T-helper 17 cell (primary cell): ENCODE measurements at places on chromosomes 13 and 19. TPM values are rescaled to one million over a fixed set of nuclear protein-coding genes. Genes with fewer than 3 reads are reported as not detected.

DGKH gene
- total RNA-seq, result 10.4 TPM

ATP7B gene
- 1.1 TPM for total RNA-seq

DNA sequence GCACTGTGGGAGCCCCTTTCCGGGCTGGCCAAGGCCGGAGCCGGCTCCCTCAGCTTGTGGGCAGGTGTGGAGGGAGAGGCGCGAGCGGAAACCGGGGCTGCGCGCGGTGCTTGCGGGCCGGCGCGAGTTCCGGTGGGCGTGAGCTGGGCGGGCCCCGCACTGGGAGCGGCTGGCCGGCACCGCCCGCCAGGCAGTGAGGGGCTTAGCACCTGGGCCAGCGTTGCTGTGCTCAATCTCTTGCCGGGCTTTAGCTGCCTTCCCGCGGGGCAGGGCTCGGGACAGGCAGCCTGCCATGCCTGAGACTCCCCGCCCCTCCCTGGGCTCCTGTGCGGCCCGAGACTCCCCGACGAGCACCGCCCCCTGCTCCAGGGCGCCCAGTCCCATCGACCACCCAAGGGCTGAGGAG lies 405.2 kb upstream of the PRR20A start:
- DNase-seq, result no peak

GRCh38 chr13:110600980-110601379 lies 14.4 kb upstream of the NAXD start:
- DNase-seq, result no peak

- no peak for DNase-seq
Measured at GRCh38 chr13:77196052-77196618, 130.8 kb downstream of the MYCBP2 start.

DNA sequence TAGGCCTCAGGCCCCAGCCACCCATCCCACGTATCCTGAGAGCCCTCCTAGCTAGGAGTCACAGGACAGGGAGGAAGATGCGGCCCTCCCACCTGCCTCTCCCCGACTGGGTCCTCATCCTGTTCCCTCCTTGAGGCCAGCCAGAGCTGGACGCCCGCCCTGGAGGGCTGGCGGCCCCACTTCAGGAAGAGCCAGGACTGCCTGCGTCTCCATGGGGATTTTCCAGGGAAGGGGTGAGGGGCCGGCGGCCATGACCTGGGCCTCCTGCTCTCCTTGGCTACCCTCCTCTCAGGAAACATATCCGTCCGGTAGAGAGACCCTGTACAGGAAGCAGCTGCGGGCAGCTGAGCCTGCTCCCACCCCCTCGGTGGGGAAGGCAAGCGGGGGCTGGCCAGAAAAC lies 11.3 kb upstream of the PRKD2 start:
- no peak for DNase-seq

DNA sequence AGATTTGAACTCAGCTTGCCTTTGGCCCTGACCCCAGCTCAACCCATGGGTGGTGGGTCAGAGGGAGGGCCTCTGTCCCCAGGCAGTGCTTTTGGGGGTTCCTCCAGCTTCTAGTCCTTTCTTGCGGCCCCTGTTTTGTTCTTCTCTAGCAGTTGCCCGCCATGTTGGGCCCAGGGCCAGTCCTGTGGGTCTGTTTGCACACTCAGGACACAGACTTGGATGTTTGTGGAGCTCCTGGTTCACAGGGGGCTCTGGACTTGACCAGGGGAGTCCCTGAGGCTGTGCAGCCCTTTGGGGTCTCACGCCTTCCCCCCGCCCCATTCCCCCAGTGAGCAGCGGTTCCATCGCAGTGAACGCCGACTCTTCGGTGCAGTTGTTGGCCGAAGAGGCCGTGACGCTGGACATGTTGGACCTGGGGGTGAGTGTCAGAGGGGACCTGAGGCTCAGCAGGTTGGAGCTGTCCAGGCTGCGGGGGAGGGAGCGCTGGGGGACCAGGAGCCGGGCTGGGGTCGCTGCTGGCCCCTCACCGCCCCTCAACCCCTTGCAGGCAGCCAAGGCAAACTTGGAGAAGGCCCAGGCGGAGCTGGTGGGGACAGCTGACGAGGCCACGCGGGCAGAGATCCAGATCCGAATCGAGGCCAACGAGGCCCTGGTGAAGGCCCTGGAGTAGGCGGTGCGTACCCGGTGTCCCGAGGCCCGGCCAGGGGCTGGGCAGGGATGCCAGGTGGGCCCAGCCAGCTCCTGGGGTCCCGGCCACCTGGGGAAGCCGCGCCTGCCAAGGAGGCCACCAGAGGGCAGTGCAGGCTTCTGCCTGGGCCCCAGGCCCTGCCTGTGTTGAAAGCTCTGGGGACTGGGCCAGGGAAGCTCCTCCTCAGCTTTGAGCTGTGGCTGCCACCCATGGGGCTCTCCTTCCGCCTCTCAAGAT lies 2.5 kb downstream of the ATP5F1D start:
- DNase-seq, result peak; percentile 73

GRCh38 chr13:97975848-97976609 lies 22.6 kb downstream of the IPO5 start:
- DNase-seq, result peak; percentile 96

SLC35E1 gene
- total RNA-seq, result 75.9 TPM
